ENCODE measurements at places on chromosomes 4 and X.

- DNase-seq: no peak
Observed at GRCh38 chr4:168218645-168219044, 99.9 kb downstream of the DDX60 start.

DNA sequence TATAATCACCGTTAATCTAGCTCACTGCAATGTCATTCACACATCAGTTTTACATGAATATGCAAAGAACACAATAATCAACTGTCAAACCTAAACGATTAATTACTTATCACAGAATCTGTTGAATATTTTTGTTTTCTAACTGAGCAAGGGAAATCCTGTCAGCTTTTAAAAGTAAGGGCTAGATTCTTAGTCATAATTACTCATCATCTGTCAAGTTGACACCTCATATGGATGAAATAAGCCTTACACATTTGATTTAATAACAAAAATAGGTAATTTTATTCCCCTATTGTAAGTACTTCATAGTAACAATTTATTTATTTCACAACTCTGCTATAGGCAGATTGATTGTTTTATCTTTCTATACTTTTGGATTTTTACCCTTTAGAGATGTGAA lies 32.7 kb downstream of the TMA16 start:
- no peak for DNase-seq

DNA sequence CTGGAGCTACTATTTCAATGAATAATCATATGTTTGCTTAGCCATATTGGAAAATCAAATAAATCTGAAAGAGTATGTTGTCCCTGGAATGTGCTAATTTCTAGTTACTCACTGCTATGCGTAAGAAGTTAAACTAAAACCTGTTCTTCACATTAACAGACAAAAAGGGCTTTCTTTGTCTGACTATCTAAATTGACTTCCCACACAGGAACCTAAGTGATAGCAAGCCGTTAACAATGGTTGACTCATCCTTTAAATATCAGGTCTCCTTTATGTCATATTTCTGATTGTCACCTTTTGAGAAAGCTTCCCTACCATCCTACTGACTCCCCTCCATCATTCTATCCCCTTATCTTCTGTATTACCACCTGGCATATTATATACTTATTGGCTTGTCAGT lies 81.4 kb downstream of the AMELX start:
- DNase-seq: no peak

- DNase-seq: no peak
Observed at GRCh38 chrX:49269767-49270248, at the start of gene PPP1R3F. TSS of gene PPP1R3F (plus strand) at chrX:49269793. CDS start at chrX:49269870, 77 bp downstream.

GRCh38 chrX:7083468-7084396 lies 63.8 kb upstream of the STS start:
- DNase-seq: peak; percentile 80

GRCh38 chr4:79184476-79184875 lies 141.4 kb downstream of the NAA11 start:
- no peak for DNase-seq

DNA sequence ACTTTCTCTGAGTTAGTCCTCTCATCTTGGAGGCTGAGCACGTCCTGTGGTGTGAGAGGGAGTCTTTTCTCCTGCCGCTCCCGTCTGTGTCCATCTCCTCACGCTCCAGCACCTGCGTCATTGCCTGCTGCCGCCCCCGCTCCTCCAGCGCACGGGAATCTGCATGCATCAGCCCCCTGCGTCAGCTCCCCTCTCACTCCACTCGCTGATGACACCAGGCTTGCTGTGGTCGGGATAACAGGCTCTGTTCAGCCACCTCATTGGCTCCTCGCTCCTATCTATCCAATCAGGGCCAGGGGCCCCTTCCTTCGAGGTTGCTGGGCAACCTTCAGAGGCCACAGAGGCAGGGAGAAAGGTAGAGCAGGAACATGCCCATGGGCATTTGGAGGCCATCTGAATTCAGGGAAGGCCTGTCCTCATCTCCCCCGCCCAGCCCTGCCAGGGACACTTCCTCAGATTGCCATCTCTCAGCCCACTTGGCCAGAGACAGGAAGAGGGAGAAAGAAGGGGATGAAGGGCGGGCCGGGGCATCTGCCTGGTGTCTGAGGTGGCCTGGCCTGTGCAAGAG lies 9.3 kb downstream of the ZNF185 start:
- no peak for DNase-seq

- DNase-seq: no peak
Observed at GRCh38 chrX:121227888-121228287, 180.5 kb downstream of the GLUD2 start.

DNA sequence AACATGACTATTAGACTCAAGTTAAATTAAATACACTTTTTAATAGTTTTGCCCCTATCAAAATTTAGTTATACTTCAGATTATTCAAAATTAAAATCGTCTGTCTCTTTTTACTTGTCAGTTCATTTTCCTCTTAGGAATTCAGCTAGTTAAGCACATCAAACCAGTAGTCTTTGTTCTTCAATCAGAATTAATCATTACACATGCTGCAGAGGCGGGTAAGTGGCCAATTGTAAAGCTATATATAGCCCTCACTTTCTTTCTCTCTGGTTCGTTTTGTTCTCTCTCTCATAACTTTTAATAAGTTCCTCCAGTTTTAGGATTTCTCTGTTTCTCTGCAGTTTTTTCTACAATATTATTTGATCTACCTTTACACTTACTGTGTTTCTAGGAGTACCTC lies 359.1 kb upstream of the PABPC4L start:
- DNase-seq: no peak

DNA sequence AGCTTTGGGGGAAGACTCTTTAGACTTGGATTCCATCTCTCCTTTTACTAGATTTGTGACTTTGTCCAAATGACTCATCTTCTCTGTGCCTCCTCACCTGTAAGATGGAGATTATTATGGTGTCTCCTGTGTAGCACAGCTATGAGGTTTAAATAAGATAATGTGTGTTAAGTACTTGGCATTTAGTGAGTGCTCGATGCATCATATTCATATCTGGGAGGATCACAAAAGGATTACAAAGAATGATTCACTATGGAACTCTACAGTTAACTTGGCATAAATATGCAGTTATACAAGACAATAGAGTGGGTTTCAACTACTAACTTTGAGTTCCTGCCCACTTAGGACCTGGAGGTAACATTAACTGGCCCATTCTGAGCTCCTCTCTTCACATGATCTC lies 2.3 kb downstream of the GBA3 start:
- no peak for DNase-seq

- no peak for DNase-seq
Observed at GRCh38 chrX:3326681-3327080, 19.8 kb downstream of the MXRA5 start.

DNA sequence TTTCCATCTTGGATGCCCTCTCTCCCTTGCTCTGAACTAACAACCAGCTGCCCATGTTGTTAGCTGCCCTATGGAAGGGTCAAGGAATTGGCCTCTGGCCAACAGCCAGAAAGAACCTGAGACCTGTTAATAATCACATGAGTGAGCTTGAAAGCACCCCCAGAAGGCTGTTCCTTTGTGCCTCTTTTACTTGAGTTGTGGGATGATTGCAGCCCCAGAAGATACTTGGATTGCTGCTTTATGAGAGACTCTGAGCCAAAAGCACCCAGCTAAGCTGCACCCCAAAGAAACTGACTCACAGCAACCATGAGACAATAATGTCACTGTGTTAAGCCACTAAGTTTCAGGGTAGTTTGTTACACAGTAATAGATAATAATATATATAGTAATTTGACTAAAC lies 73.3 kb downstream of the FRYL start:
- no peak for DNase-seq

DNA sequence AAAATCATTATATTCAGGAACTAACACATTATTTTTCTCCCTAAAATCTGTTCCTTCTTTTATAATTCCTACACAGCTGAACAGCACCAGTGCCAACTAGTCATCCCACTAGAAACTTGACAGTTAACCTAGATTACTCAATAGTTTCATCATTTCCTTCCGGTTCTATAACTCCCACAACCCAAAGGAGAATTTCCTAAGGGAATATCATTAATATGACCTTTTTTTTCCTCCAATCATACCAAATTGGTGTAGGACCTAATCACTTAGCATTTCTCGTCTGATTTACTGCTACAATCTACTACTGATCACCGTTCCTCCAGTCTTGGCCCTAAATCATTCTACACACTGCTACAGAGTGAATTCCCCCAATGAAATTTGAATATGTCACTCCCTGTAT lies 45.9 kb downstream of the WDFY3 start:
- DNase-seq: no peak

DNA sequence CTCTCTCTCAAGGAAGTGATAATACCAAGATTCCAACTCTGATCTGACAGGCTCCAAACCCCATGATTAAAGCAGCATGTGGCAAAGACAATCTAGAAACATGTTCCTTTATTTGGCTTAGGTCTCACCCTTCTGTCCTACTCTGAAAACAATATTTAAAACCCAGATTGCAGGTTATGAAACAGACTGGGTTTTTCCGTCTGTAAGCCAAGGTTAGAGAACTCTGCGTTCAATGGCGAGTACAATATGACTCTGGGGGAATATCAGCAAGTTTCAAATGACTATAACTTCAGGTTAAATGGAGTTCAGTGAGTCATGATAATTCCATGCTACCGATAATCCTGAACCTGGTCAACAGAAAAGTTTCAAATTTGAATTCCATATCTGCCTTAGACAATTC lies 50.8 kb downstream of the ANAPC10 start:
- DNase-seq: peak; percentile 8

DNA sequence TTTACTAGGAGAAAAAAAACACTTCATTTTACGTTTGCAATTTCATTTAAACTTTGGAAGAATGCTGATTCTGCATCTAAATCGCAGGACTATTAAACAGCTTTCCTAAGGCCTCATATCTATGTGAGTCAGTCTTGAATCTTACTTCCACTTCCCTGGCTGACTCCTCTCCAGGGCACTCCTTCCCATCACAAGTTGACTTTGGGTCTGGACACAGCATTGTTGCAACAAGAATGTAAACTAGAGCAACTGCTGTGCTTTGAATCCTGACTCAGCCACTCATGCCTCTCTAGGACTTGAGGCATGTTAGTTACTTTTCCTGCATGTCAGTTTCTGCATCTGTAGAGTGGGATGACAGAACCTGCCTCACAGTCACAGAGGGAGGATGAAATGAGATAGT lies 413.8 kb downstream of the FAT4 start:
- no peak for DNase-seq

- no peak for DNase-seq
Observed at GRCh38 chrX:39002466-39002865, 201.2 kb downstream of the MID1IP1 start.

GRCh38 chr4:119797238-119797894 lies 168.8 kb upstream of the PDE5A start:
- no peak for DNase-seq

DNA sequence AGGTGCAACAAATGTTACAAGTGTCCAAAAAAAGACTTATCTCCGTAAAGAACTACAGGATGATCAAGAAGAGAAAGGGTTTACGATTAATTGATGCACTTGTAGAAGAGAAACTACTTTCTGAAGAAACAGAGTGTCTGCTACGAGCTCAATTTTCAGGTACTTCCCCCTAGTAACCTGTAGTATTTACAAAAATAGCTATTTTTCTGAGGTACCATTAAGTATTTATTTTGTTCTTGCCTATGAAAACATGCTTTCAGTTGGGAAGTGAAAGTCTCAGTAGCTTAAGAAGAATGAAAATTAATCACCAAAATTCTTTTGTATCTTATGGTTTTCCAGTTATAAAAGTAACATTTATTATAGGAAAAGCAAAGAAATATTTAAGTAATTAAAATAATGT lies 5.9 kb downstream of the THAP9 start:
- DNase-seq: peak; percentile 43

DNA sequence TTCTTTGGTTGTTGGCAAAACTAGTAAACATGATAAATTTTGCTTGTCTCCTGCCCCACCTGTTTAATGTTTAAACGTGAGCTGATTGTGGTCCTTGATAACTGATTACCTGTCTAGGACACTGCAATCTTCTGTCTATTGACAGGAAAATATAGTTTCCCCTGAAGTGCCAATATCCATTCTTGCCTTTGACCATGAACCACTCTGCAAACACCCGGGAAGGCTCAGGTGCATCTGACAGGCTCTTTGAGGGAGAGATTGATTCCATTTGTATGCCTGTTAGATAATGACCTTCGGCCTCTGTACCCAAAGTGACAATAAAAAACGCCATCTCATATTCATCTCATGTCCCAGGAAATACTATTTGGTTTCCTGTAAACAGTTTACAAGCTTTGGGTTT lies 453.0 kb downstream of the CENPC start:
- no peak for DNase-seq

GRCh38 chrX:24657671-24658386 lies 10.7 kb upstream of the PCYT1B start:
- no peak for DNase-seq

DNA sequence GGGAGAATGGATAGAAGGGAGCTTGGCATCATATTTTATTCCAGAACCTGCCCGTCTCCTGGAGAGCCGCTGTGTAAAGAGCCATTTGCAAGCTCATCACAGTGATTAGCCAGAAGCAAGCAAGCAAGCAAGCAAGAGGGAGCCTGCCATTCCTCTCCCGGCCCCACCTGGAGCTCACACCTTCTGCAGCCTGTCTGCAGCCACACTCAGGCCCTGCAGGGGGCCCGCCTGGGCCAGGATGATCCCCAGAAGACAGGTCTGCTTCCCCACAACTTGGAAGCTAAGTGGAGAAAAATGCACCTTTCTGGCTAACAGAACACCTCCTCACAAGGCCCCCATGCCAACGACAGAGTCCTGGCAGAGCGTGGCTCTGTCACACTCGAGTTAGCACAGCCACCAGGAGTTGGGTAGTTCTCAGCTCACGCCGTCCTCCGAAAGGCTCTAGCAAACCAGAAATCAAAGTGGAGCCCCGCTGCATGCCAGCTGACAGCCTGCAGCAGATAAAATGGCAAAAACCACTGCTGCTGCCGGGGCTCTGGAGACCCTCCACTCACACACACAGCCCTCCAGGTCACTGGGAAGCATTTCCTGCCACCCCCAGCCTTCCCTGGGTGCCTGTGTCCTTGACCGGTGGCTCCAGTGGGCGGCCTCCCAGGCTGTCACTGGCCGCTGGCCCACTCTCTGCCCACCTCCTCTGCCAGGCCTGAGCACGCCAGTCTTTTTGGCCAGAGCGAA lies 54.9 kb downstream of the DCTD start:
- no peak for DNase-seq

DNA sequence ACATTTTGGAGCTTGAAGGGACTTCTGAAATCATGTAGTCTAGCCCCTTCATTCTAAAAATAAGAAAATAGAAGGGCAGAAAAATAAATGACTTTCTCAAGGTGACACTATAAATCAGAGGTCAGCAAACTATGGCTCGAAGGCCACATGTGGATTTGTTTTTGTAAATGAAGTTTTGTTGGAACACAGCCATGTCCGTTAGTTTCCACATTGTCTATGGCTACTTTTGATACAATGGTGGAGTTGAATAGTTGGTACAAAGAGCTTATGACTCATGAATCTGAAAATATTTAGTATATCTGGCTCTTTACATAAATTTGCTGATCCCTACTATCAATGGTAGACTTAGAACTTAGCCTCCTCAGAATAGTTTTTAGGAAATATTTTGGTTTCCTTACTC lies 302.4 kb upstream of the PRPS2 start:
- no peak for DNase-seq

GRCh38 chrX:39613482-39613995 lies 484.2 kb downstream of the BCOR start:
- peak; percentile 28 for DNase-seq

- DNase-seq: no peak
Observed at GRCh38 chr4:71107726-71108125, 114.3 kb downstream of the DCK start.

GRCh38 chrX:8629871-8630270 lies 102.1 kb downstream of the ANOS1 start:
- no peak for DNase-seq

- DNase-seq: no peak
Observed at GRCh38 chr4:95470622-95471021, 78.2 kb downstream of the UNC5C start.

GRCh38 chr4:40908297-40908696 lies 158.5 kb downstream of the NSUN7 start:
- no peak for DNase-seq
